ENCODE measurements at places on chromosomes 5 and 9. TPM values are rescaled to one million over a fixed set of nuclear protein-coding genes. Genes with fewer than 3 reads are reported as not detected.
A peak's percentile ranks its signal among the peaks of the same experiment; 100 is the strongest.

The STX17 gene
- total RNA-seq = 27.9 TPM

- DNase-seq = no peak
Measured at GRCh38 chr9:99199938-99200539, 21.7 kb downstream of the ALG2 start.

DNA sequence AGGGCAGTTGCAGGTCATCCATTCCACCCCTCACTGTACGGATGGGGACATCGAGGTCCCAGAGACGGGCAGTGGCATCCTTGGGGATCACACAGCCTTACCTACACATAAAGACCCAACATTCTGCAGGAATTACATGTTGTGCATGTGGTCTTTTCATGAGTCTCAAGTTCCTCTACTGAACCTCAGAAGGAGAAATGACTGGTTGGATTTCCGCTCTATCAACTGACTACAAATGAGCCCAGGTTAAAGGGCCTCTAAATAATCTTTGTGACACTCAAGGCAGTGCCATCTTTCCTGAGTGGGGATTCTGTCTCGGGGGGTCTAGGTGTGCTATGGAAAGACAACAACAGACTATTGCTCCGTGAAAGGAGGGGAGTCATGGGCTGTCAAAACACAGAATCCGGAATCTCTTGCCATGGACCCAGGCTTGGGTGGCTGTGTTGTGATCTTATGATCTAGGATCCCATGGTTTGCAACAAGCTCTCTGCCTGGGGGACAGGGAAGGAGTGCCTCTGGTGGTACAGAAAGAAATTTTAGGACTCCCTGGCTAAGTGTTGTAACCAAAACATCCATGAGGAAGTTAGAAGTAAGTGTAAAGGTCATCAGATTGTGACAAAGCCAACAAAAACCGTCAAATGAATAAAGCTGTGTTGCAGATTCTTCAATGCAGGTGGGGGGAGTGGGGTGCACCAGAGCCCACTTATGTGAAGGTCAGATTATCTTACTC is 1.9 kb upstream of the SLC31A2 start:
- no peak for DNase-seq

The AHRR gene
- 33.3 TPM for total RNA-seq

GRCh38 chr5:126497506-126497905 is 74.3 kb downstream of the GRAMD2B start:
- no peak for DNase-seq

The GRPEL2 gene
- 22.5 TPM for total RNA-seq

DNA sequence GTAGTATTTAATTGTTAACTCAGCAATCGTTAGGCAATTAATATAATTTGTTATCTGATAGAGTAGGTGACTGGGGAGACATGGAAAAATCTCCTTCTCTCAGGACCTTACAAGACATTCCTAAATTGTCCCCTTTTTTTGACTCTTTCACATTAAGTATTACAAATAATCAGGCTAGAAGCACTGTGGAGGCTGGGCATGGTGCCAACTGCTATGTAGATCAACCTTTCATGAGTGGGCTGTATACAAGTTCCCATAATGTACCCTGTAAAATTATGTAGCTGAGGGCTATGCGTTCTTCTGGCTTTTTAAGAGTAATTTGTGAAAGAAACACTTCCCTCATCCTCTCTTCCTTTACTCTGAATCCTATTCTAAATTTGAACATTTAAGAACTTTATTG is 140.2 kb downstream of the NFIB start:
- DNase-seq = no peak

GRCh38 chr5:100898504-100899346 is 4.4 kb downstream of the ST8SIA4 start:
- no peak for DNase-seq

The RAI14 gene
- 4.0 TPM for total RNA-seq

- no peak for DNase-seq
Measured at GRCh38 chr5:95723632-95724369, 7.3 kb upstream of the RHOBTB3 start.

- DNase-seq = no peak
Measured at GRCh38 chr5:81506378-81506777, 112.4 kb upstream of the ACOT12 start.

DNA sequence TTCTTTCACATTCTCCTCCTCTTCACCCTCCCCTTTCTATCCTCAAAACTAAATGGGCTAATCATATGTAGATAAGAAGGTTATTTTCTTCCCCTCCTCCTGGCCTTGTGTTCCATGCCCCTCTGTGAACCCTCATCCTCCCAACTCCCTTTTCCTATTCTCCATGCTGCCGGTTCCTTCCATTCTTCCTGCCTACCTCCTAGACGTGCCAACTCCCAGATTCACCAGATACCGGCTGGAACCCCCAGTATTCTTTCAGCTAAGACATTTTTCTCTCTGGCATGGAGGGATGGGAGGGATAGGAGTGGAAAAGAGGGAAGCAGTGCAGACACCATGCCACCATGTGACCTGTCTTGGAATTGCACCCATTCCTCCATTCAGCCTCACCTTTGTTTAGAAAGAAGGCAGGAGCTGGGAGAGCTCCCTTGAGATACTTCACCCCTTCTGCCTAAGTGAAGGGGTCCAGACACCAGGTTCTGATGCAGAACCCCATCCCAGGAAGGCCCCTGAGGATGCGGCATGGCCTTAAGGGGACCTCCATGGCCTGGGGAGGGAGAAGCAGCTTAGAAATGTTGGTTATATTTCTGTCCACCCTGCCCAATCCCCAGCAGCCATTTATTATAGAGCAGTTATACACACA is 4.8 kb downstream of the DNAJB5 start:
- no peak for DNase-seq

DNA sequence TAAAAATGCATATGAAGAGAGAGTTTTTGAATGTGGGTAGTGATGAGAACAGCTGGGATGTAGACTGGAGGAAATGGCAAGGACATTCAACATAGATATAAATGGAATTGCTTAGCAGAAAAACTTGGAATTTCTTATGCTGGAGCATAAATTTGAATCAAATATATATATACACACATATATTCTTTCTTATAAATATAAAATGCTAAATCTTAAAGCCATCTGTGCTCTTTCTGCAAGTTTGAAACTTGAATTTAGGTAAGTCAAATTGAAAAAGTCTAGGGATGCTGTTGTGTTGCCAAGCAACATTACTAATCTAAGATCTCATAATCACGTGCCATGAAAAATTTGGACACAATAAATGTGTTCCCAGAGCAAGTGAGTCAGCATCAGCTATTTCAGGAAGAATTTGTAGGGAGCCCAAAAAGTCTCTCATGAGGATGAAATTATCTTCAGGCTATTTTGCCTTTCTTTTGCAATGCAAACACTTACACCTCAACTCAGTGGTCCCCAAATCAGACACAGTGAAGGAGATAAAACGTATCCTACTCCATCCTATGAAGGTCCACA is 58.4 kb upstream of the ALDH1A1 start:
- no peak for DNase-seq

DNA sequence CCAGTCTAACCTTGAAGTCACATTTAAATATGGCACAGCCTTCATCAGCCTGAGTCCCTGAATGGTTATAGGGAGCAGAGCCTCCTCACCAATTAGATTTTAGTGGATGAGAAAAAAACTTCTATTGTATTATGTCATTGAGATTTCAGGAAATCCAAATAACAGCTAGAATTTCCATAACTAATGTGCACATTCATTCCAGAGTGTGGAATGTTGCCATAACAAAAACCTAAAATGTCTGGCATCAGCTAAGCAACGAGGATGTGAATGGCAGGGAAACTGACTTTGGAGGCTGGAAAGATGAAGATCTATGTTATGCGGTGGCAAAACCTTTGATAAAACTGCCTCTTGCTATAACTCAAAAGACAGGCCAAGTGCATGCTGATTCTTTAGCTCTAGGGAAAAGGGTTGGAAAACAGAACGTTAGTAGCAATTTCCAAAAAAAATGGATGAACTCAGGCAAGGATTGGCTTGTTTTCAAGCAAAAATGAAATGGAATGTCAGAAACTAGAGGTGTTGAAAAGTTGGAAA is 91.3 kb upstream of the NFIB start:
- no peak for DNase-seq

The IL31RA gene
- total RNA-seq = not detected

GRCh38 chr5:177111720-177112394 is 21.7 kb upstream of the NSD1 start:
- peak; percentile 49 for DNase-seq

The CRHBP gene
- not detected for total RNA-seq

GRCh38 chr5:168408561-168409305 is 77.5 kb upstream of the RARS1 start:
- no peak for DNase-seq

The ARAP3 gene
- total RNA-seq = 10.5 TPM

DNA sequence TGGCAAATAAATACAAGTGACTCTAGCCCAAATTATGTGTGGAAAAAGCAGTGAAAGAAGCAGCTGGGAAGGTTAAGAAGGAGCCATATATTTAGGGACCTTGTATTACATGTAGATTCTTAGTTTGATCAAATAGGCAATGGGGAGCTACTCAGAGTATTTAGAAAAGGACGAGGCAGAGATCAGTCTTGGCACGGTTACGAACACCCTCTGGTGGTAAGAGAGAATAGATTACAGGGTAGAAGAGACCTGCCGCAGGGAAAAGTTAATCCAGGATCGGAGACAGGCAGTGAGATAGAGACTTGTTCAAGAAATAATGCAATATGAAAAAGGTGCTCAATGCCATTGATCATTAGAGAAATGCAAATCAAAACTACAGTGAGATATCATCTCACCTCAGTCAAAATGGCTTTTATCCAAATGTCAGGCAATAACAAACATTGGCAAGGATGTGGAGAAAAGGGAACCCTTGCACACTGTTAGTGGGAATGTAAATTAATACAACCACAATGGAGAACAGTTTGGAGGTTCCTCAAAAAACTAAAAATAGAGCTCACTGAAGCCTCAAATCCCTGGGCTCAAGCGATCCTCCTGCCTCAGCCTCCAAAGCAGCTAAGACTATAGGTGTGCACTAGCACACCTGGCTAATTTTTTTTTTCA is 12.0 kb downstream of the INIP start:
- no peak for DNase-seq

DNA sequence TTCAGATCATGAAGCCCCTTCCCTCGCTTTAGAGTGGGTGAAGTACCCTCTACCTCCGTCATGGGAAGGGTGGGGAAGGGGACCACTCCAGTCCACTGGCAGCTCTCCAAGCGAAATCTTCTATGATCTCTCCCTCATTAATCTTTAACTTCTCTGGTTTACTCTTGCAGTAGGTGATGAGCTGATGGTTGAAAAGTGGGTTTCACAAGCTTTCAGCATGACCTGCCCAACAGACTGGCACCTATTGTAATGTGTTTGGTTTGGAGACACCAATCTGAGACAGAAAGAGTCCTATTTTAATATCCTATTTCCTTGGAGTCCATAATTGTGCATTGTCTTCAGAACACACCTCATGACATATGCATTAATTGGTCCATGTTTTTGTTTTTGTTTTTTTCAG is 70.8 kb upstream of the TGFBR1 start:
- DNase-seq = no peak

Data from activated T-helper 2 cell treated with anti-CD3 and anti-CD28 coated beads, Interferon-gamma antibody, Interleukin-2, Interleukin-4, amounts not matched to agents 10 μg/mL and 5 μg/mL and 100 μg/mL, durations not matched to agents 14 hours and 24 hours and 36 hours (primary cell).